ENCODE measurements at places on chromosomes 2 and 18. TPM values are rescaled to one million over a fixed set of nuclear protein-coding genes. Genes with fewer than 3 reads are reported as not detected.

DNA sequence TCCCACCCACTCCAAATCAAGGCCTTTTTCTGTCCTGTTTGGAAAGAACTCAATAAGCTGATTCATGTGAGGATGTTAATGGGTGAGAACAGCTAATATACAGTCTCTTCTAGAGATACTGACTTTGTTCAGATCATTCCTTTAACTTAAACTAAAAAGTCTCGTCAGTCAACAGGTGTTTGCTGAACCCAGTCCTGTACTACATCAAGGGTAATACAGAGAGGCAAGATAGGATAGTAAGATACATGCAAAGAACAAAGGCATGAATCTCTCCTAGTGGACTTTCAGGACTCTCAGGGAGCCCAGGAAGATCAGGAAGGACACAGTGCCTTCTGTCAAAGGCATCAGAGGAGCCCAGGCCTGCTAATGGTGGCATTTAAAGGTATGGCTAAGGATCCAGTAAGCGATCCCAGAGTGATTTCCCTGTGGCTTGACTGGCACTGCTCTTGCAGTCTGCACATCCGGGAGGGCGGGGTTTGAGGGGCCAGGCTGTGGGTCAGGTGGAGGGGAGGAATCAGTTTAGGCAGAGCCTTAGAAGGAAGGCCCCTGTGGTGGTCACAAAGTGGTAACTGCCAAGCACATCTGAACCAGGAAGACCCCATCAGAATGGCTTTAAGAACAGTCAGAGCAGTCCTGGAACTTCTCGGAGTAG, 54.0 kb downstream of the EPAS1 start:
- no peak for DNase-seq

DNA sequence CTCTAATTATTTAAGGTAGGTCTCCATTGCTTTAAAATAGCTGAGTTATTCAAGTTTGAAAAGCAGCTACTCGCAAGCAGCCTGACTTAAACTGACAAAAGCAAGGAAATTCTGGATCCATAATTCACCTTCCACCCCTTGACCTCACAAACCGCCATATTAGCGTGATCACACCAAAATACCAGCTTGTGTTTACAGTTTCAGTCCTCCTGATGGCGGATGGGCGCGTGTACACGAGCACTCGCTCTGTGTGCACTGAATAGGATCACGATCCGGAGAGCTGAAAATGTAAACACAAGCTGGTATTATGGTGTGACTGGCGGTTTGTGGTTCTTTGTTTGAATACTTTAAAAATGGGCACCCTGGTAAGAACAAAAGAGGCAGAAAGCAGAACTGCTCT, 42.4 kb upstream of the PSMD14 start:
- DNase-seq: no peak

DNA sequence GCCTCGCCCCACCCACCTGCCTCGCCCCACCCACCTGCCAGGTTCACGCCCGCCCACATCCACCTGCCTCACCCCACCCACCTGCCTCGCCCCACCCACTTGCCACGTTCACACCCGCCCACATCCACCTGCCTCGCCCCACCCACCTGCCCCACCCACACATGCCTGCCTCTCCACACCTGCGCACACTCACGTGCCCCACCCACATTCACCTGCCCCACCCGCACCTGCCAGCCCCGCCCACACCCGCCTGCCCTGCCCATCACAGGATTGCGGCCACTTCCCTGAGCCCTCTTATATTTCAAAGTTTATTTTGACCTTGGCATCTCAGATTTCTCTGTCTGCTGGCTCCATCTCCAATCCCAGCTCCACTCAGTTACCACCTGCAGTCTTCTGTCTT, 217.5 kb upstream of the SOX11 start:
- no peak for DNase-seq

TMEM178A gene
- total RNA-seq: 2.0 TPM

DNAJC5G gene
- total RNA-seq: not detected

Measured in myocyte (in vitro differentiated cells).